GM12891 (cell line): ENCODE measurements at places on chromosomes 2 and 18.

- DNase-seq, result peak; percentile 53
Observed at GRCh38 chr2:1742681-1743395, 1.5 kb downstream of the PXDN start.

- no peak for DNase-seq
Observed at GRCh38 chr2:136751406-136751805, 13.9 kb upstream of the THSD7B start.

DNA sequence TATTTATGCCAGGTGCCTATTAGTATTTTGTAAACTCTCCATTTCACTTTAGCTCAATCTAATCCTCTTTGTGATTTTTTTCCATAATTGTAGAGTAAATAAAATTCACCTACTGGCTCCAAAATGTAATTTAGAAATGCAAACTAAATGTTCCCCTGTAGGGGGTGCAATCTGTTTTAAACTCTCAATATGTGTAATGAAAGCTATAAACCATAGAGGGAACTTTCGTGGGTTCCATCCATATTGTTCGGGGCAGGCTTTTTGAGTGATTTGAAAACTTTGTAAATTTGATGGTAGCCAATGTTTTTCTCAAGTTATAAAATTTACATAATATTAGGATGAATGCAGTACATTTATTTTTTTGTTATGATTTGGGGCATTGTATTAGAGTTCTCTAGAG, 49.4 kb downstream of the TSPYL6 start:
- peak; percentile 9 for DNase-seq

- no peak for DNase-seq
Observed at GRCh38 chr2:37984589-37984988, 59.5 kb downstream of the RMDN2 start.

GRCh38 chr2:30122362-30122761, 24.4 kb upstream of the YPEL5 start:
- DNase-seq, result no peak

GRCh38 chr2:76251342-76251741, 540.6 kb upstream of the GCFC2 start:
- no peak for DNase-seq

DNA sequence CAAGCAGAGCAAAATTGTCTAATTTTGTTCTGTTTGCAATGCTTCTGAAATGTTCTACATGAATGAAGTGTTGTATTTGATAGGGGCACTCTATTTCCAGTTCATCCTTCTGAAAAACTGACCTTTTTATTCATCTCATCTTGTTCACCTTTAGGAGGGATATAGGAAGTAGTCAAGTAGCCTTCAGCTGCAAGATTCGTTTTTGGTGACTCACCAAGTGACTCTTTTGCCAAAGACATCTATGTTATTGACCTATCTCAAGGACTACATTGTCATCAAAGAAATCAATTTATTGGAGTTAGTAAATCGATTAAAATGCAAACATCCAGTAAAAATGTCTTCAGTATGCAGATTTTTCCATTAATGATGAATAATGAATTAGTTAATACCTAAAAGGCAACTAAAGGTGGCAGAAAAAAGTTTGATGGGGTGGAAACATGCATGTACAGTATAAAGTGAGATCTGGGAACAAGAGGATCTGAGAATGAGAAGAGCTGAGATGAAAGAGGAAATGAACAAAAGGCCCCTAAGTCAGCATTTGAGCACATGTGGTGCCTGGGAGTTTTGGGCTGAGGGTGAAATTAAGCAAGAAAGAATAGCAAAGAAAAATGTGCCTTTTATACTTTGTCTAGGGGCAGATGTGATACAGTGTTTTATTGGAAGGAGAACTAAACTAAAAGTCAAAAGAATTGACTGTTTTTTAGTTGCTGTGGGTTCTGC, 255.1 kb upstream of the LINC00305 start:
- DNase-seq, result no peak

DNA sequence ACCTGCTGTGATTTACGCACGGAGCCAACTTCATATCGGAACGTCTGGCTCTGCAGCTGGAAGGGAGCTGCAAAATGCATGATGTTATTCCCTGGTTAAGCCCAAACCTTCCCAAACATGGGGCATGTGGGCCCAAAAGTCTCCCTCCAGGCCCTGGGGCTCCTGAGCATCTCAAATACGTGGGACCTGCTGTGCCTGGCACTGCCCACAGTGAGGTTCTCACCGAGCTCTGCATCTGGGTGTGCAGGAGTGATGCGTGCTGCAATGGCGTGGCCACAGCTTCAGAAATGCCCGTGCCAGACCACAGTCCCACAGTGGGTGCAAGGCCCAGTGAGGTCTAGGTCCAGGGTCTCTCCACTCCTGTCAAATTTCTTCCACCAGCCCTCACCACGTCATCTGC, 503.3 kb downstream of the EIPR1 start:
- DNase-seq, result no peak

- DNase-seq, result no peak
Observed at GRCh38 chr2:236054621-236055305, 113.4 kb downstream of the GBX2 start.
